Right atrium auricular region (tissue), 2 donors: ENCODE measurements at places on chromosomes 3 and 15.

DNA sequence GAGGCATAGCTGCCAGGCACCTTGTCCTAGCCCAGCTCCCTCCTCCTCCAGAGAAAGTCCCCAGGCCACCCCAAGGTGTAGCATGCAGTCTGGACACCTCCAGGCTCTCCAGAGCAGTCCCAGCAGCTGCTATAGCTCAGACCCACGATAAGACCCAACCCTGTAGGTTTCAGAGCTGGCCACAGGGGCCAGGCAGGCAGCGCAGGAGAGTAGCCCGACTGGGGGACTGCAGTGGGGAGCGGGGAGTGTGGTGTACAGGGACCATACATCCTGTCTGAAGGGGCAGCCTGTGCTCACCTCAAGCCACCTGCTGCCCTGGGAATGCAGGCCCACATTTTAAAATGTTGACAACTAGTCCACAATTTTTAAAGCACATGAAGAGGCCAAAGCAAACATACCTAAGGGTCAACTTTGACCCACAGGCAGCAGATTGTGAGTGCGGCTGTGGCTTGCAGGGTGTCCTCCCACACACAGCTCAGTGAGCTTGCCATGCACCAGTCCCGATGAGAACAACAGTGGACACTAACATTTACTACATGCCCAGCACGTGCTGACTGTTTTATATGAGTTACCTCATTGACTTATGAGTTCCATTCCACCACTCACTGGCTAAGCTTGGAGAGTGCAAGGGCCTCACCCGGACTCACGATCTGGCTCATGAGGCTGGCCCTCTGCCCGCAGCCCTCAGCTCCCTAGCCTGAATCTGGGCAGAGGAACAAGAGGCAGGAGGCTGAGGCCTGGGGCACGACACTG, 81.4 kb downstream of the DNAJB8 start:
- peak; percentile 75 for DNase-seq

- no peak for DNase-seq
These were observed 235.9 kb downstream of the GAP43 start for GRCh38 chr3:115859002-115859807.

DNA sequence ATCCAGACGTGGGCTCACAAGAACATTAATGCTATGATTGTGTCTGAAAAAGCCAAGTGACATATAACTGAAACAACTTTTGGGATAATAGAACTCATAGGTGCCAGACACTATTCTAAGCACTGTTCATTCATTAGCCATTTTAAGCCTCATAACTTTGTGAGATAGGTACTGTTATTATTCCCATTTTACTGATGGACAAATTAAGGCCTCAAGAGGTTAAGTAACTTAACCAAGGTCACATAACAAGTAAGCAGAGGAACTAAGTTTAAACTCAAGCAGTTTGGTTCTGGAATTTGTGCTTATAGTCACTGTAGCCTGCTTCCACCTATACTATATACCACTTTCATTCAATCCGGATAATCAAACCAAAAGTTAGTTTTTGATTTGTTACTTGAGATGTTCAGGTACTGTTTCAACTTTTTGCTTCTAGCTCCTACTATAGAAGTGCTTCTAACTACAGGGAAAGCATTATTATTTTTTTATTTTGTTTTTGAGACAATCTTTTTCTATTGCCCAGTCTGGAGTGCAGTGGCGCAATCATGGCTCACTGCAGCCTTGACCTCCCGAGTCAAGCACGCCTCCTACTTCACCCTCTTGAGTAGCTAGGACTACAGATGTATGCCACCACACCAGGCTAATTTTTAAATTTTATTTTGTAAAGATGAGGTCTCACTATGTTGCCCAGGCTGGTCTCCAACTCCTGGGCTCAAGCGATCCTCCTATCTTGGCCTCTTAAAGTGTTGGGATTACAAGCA, 41.9 kb downstream of the TIPARP start:
- DNase-seq = no peak

GRCh38 chr3:150975086-150975991, 2.8 kb upstream of the CLRN1 start:
- no peak for DNase-seq

DNA sequence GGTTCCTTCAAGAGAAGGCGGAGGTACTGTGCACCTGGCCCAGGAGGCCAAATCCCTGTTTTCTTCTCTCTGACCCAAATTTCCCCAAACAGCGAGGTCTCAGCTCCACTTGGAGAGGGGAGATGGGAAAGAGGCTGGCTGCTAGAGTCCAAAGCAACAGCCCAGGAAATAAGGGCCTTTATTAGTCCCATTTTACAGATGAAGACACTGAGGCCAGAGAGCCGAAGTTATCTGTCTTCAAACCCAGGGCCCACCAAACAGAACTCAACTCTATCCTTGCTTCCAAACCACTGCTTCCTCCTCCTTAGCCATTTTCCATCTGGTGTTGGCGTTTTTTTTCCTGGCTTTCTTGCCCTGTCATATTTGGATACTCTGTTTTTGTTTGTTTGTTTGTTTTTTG, 22.0 kb upstream of the FLNB start:
- no peak for DNase-seq

DNA sequence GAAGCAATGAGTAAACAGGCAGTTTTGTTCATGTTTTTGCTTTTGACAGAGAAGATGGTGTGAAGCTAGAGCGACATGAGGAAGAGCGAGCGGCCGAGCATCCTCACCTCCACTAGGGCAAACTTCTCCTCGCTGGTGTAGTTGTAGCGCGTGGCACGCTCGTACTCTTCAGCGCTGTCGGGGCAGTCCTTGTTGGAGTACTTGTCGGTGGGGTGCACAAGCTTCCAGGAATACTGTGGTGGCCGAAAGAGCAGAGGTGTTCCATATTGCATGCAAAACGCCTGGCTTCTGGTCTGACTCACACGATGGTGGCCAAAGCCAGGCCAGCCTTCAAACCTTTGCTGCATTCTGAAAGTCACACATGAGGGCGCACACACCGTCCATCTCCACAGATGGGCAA, 54.3 kb downstream of the CYFIP1 start:
- no peak for DNase-seq

GRCh38 chr15:65900488-65900887, 31.2 kb downstream of the RAB11A start:
- DNase-seq = no peak

GRCh38 chr15:88717382-88718031, 78.7 kb downstream of the ISG20 start:
- DNase-seq = no peak

GRCh38 chr3:17979911-17980310, 237.5 kb upstream of the TBC1D5 start:
- no peak for DNase-seq

DNA sequence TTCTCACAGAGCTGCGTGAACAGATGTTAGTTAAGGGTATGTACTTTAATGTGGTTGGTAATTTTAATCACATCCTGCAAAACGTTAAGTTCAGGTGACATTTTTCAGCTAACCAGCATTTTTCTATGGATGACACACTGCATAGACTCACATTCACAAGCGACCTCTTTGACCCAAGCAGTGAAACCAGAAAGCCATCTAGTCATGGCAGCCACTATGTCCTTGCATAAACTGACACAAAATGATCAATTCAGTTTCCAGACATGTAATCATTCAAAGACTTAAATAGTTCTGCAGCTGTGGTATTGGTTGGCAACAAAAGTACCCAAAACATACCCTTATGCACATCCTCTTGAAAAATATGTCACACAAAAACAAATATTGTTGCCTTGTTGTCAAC, 7.4 kb upstream of the CAPN7 start:
- DNase-seq = no peak

GRCh38 chr3:16085884-16086608, 88.4 kb upstream of the GALNT15 start:
- DNase-seq = peak; percentile 63

DNA sequence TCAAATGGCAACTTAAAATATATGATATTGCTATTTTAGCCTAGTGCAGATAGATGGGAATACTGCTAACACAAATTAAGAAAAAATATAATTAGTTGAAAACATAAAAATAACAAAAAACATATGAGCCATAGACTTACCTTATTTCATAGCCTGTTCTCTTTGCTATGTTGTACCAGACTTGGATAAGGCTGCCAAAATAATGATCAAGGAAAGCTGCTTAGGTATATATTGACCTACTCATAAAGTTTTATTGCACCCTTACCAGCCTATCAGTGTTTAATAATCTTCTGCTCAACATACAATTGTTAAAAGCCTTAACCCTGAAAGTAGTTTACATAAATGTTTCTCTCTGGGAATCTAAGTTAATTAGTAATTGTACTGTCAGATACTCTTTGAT, at the start of gene SI:
TSS of gene SI (minus strand) at position 204 of the 400 bp plus-strand sequence. CDS start 2,484 bp downstream, outside the sequence.
- DNase-seq = no peak

GRCh38 chr3:79396595-79396994, 371.2 kb downstream of the ROBO1 start:
- no peak for DNase-seq

- no peak for DNase-seq
These were observed 8.5 kb upstream of the LSAMP start for GRCh38 chr3:116453666-116454346.

GRCh38 chr3:38662544-38662943, 13.1 kb upstream of the SCN5A start:
- no peak for DNase-seq

- no peak for DNase-seq
These were observed 17.0 kb downstream of the PCYT1A start for GRCh38 chr3:196270499-196270898.

GRCh38 chr3:86937306-86937791, 53.6 kb downstream of the VGLL3 start:
- peak; percentile 72 for DNase-seq

GRCh38 chr3:179933914-179934313, 102.8 kb downstream of the PEX5L start:
- DNase-seq = no peak

- DNase-seq = no peak
These were observed 106.6 kb upstream of the TMC3 start for GRCh38 chr15:81480645-81481053.

DNA sequence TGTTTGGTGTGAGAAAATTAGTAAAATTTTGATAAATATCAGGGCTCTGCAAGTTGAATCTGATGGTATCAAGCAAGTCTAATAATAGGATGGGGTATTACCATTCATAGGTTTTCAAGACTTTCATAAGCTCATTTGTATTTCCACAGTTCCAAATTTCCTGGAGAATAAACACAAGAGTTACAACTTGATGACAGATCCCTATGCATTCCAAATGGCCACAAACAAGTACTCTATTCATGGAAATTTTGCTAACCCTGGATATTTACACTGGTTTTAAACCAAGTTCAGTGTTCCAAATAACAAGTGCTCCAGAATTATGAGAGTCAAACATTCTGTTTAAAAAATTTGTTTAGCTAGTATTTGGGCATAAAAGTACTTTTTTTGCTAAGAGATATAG, 75.0 kb upstream of the CNTN6 start:
- DNase-seq = no peak

DNA sequence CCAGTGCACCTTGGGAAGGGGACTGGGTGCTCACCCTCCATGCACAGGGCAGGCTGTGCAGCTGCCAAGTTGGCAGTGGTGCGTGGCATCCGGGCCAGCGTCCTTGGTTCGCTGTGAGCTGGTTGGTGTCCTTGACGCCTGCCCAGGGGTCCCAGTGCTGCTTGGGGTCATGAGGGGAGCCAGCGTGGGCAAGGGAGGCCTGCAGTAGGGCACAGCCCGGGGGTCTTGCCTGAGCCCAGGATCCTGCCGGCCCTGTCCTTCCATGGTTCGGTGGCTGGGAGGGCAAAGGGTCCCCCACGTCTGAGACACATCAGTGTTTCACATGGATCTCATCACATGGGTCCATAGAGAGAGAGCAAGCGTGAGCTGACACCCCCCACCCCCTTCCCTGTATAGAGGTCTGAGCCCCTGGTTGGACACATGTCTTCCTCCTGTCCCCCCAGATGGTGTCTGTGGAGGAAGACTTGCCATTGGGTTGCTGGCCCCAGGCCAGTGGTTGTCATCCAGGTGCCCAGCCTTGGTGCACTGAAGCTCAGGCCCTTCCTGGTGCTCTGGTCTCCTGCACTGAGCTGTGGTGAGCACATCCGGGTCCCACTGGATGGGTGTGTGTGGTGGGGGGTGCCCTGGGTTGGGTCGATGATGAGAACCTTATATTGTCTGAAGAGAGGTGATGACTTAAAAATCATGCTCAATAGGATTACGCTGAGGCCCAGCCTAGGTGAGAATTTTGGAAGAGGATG, 232.3 kb downstream of the SNRPN start:
- DNase-seq = no peak

DNA sequence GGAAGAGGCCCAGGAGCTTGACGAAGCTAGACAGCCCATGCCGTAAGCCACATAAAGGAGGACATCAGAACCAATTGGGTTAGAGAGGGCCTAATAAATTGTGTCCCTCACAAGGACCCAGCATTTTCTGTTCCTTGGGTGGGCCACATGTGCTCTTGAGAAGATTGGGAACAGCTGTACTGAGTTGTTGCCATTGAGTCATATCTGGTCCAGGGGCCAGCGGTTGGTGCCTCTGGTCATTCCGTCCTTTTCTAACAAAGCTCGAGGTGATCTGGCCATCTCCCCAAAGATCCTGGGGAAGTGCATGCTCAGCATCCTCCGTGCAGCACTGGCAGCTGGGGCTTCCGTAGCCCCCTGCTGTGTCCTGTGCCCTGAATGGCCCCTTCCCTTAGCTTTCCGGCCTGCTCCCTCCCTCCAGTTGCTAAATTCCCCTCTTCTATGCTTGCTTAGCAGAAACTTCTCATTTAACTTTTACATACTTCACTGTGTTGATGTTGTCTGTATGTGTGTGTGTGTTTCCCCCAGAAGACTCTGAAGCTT, 73.0 kb downstream of the EEFSEC start:
- no peak for DNase-seq

DNA sequence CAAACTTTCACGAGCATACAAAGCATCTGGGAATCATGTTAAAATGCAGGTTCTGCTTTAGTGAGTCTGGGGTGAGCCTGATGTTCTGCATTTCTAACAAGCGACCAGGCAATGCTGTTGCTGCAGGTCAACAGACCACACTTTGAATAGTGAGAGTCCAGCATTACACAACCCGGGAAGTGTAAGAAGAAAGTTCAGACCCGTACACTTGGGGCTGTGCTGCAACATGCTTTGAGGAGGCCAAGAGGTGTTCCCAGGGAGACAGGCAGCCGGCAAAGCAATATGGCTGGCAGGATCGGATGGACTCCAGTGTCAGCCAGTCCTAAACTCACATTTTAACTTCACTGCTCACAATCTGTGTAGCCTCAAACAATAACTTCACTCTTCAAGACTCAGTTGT, 134.2 kb downstream of the LIPC start:
- no peak for DNase-seq

DNA sequence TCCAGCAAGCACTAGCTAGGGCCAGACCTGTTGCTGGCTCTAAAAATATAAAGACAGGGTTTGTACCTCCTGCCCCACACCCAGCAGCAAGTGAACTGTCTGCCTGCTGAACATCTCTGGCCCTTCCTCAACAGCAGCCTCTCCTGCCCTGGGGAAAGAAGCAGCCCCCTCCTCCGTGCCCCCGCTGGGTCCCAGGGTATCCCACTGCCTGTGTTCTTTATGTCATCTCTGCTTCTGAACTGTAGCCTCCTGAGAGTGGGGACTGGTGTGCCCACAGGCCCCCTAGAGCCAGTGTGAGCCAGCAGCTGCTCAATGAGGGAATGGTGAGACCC, 54.5 kb downstream of the ACAD9 start:
- peak; percentile 30 for DNase-seq
